ENCODE measurements at places on chromosomes 6 and 20.

- DNase-seq: no peak
Observed at GRCh38 chr6:150567823-150568383, 31.8 kb upstream of the PLEKHG1 start.

- no peak for DNase-seq
Observed at GRCh38 chr20:59145247-59145923, 18.2 kb upstream of the ZNF831 start.

DNA sequence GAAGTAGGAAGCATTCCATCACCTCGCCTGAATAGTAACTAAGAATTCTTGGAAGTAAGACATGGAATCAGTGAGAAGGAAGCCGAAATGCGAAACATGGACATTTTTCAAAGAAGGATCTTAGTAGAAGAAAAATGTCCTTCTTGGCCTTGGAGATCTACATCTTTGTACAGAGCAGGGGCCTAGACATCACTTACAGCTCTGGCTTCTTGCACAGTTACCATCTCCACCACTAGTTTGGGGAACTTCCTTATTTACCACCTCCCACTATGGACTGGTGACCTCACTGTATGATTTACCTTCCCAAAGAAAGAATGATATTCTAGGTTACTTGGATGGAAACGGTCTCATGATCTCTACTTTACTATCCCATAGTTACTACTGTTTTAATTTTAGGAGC is 15.7 kb downstream of the CASS4 start:
- no peak for DNase-seq

GRCh38 chr20:54067606-54068174 is 2.7 kb downstream of the BCAS1 start:
- no peak for DNase-seq

DNA sequence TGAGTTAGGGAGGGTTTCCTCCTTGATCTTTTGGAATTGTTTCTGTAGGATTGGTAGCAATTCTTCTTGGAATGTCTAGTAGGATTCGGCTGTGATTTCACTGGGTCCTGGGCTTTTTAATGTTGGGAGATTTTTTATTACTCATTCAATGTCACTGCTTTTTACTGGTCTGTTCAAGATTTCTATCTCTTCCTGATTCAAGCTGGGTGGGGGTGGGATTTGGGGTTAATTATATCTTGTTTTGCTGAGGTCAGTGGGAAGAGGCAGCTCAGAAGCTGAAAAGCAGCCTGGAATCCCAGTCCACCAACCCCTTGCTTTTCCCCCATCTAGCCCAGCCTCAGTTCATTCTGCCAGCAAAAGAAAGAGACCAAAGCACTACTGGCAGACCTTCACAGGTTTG is 39.6 kb downstream of the SUMO4 start:
- no peak for DNase-seq

GRCh38 chr6:121492536-121492935 is 57.1 kb downstream of the GJA1 start:
- no peak for DNase-seq

DNA sequence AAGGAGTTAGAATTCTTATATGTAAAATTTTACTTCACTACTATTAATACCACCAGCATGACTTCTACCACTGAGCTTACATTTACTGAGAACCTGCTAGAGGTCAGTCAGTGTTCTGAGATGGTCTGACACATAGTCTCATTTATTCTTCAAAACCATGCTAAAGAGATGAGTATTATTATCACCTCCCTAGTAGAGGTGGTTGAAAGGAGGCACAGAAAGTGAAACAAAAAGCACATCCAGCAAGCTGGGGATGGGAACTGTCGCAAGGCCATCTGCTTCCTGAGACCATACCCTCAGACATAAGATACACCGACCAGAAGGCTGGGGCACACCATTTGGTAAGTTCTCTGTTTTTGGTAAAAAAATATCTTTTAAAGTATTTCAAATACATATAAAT is 137.7 kb downstream of the INSM1 start:
- DNase-seq: no peak

GRCh38 chr6:116877743-116878142 is 701 bp downstream of the RFX6 start:
- no peak for DNase-seq

Measured in NCI-H1048 (cell line).